Activated CD8-positive, alpha-beta T cell treated with anti-CD3 and anti-CD28 coated beads, Interleukin-2, amount 10 ng/mL, durations not matched to agents 7 days and 5 days (primary cell): ENCODE measurements at places on chromosomes 3 and 15.

- no peak for DNase-seq
Observed at GRCh38 chr15:93146601-93147000, 57.6 kb upstream of the RGMA start.

- no peak for DNase-seq
Observed at GRCh38 chr3:60584250-60584649, 667.0 kb downstream of the FHIT start.

- DNase-seq: no peak
Observed at GRCh38 chr15:62413153-62413552, 248.1 kb upstream of the C2CD4B start.

GRCh38 chr3:187942658-187943241 lies 197.5 kb upstream of the BCL6 start:
- DNase-seq: no peak

GRCh38 chr3:111481551-111481950 lies 60.4 kb upstream of the CD96 start:
- no peak for DNase-seq

DNA sequence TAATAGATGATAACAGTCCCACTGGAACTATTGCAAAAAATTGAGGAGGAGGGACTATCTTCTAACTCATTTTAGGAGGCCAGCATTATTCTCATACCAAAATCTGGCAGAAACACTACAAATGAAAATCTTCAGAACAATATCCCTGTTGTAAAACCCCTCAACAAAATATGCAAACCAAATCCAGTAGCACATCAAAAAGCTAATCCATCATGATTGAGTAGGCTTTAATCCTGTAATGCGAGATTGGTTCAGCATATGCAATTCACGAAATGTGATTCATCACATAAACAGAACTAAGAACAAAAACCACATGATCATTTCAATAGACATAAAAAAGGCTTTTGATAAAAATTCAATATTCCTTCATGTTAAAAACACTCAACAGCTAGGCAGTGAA lies 23.9 kb upstream of the PLSCR2 start:
- DNase-seq: no peak

GRCh38 chr3:41519746-41520145 lies 320.4 kb downstream of the CTNNB1 start:
- no peak for DNase-seq

DNA sequence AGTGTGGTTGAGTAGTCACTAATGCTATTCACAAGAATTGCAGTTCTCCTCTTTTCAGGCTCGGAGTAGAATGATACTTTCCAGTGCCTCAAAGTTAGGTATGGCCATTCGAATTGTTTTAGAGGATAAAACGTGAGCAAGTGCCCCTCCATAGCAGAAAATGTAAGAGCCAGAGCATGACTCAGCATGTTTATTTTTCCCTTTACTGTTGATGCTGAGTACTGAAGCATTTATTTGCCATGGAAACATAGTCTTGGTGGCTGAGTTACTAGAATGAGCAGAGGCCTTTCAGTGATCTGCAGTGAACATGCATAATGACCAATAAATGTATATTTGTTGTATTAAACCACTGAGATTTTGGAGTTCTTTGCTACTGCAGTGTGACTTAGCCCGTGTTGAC lies 540.6 kb downstream of the NLGN1 start:
- no peak for DNase-seq

DNA sequence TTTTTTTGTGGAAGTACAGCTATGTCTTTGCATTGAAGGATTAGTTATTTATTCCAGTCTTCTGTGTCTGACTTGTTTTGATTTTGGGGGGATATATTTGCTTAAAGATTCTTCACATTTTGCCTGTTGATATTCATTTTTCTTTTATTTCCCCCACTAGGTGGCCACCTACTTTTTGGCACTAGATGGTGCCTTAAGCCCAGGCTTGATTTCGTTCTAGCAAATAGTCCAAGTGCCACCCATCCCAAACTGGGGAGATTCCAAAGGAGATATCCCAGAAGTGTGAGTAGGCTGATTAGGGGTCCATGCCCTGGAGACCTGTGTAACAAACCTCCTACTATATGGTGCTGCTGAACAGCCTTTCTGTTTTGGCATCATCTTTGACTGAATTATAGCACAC lies 80.0 kb upstream of the SPATA16 start:
- DNase-seq: no peak

GRCh38 chr3:114722530-114722929 lies 424.6 kb downstream of the ZBTB20 start:
- no peak for DNase-seq

GRCh38 chr3:152385761-152386160 lies 117.0 kb downstream of the MBNL1 start:
- DNase-seq: no peak

DNA sequence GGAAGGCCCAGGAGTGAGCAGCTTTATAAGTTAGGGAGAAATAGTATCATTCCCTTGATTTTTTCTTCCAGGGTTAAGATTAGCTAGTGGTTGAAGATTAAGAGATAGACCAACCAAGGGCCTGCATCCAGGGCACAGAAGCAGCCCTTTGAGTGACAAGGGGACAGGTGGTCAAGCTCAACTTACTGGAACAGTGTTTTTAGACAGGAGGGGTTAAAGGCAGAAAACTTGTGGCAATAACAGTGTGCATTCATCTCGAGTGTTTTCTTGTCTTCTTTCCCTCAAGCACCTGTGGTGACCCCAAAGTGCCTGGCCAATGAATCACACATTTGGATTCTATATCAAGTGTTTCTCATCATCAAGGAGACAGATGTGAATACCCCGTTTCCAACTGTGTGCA lies 267.5 kb downstream of the PDCD6IP start:
- no peak for DNase-seq

DNA sequence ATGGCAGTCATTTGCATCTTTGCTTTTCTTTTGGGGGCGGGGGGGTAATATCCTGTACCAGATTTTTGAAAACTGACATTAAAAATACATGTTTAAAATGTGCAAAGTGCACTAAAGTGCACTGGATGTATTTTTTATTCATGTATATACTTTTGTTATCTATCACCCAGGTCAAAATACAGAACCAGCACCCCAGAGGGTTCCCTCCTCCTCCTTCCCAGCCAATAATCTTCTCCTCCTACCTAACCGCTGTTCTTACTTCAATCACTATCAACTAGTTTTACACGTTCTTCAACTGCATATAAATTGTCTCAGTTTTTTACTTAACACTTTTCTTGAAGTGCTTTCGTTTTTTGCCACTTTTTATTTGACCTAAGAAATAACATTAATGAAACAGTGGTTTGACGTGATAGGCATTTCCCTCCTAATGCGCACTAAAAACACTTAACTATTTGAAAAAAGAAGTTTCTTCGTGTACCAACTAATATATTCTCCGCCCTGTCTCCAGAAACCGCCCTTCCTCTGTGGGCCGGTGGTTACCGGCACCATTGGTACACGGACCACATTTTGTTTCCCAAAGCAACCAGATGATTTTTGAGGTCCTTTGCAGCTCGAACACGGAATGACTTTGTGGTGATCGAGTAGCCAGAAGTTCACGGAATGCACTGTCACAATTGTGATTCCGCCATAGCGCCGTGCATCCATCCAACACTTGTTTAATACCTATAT lies 836 bp upstream of the AKAP13 start:
- DNase-seq: peak; percentile 78

- DNase-seq: no peak
Observed at GRCh38 chr3:160812304-160812703, 56.3 kb downstream of the PPM1L start.

DNA sequence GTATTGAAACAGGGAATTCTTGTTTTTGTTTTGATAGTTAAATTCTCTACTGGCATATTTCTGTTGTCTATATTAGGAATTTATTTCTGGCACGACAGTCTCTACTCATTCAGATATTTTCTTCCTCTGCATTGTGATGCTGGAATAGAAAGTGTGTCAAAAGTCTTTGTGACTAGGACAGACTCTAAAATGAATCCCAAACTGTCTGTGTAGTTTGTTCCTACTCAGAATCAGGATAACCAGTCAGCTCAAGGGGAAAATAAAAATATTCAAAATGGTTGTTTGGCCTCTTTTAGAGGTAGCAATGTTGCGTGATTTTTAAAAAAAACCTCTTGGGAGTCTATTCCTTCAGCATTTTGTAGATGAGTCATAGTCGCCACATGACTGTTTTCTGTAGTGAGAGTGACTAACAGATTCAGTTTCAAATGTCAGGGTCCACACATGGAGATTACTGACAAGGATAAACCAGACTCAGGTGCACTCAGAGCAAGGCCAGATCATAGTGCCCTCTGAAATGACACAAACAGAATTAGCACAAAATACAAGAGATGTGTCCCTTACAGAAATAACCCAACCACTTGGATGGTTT lies 13.1 kb downstream of the SLC7A14 start:
- DNase-seq: no peak

DNA sequence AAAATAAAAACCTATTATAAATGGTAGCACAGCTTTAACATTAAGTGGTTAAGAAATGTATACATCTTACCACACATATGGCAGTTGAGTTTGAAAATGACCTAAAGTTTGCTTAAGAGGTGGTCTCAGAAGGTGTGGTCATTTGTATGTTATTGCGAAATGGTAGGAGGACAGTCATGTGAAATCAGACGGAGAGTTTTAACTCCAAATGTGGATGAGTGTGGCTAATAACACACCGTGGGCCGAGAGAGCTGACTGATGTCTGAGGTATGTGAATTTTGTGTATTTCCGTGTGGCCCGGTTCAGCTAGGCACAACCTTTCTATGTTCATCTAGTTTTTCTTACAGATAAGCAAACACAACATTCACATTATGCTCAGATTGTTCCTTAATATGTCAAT lies 71.9 kb downstream of the ARNT2 start:
- no peak for DNase-seq

DNA sequence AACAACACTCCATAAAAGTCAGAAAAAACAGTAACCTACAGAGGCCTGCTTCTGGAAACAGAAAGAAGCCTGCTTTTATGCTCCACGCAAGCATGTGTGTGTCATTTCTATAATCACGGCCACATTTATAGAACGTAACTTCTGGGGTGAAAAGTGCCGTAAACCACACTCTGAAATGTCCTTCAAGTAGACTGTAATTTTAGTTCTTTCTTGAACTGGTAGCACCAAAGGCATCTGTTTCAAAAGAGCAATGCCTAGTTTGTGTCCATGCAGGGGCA lies 19.5 kb upstream of the CMTM7 start:
- no peak for DNase-seq

DNA sequence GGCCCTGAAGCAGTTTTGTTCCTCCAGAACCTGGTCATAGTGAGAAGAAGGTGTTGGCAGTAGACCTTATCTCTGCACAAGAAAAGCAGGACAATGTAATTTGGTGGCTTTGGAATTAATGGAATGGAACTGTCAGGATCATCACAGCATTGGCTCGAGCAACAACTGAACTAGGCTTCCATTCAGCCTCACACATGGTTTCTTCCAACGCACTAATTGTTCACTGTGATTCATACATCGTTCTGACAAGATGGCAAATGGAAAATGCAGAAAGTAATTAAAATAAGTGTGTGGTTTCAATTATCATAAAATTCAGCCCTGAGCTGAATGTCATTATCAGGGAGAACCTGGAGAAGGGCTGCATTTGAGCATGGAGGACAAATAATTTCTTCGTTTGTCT lies 80.6 kb downstream of the MFSD1 start:
- DNase-seq: no peak

GRCh38 chr3:45944830-45945620 lies 1.8 kb downstream of the CXCR6 start:
- DNase-seq: no peak

GRCh38 chr3:17195192-17195611 lies 310.4 kb downstream of the PLCL2 start:
- DNase-seq: no peak
